K562 (cell line): ENCODE measurements at places on chromosomes 7 and 10.

GRCh38 chr7:47472444-47473157, 109.3 kb downstream of the TNS3 start:
- DNase-seq, result no peak

- DNase-seq, result no peak
Measured at GRCh38 chr10:70921285-70921684, 32.9 kb upstream of the PCBD1 start.

DNA sequence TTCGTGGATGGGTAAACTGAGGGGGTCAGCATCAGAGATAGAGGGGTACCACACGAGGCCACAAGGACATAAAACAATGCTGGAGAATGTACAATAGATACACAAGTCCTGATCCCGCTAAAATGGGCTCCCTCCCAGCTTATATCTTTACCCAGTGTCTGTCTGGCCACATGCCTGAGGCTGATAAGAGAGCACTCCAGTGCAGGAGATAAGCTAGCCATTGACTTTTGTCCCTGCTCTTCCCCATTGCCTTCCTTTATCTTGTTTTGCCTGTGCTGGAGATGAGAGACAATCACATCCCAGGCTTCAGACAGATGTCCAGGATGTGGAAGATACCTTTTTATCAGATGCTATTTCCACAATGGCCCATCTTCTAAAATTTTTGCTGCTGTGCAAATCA, 6.0 kb downstream of the GAD2 start:
- DNase-seq, result no peak

- DNase-seq, result no peak
Measured at GRCh38 chr7:99380823-99381663, 6.5 kb downstream of the ARPC1B start.

DNA sequence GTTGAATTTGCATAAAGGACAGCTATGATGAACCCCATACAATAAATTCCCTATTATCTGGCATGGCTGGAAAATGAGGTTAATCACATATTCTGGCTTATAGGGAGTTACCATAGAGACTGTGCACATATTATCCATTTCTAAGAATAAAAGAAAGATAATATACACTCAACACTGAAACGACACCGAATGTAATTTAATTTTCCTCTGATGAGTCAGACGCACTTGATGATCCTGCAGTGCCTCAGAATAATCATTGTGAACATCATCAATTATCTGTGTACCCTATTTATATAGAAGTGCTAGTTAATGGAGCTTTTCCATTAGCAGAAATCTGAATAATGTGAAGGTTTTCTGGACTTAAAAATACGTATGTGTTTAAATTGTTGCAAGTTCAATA, 60.2 kb downstream of the SGCE start:
- DNase-seq, result no peak

- no peak for DNase-seq
Measured at GRCh38 chr7:8035647-8036518, 67.3 kb downstream of the GLCCI1 start.

- DNase-seq, result no peak
Measured at GRCh38 chr10:95508730-95509129, 52.4 kb downstream of the SORBS1 start.

DNA sequence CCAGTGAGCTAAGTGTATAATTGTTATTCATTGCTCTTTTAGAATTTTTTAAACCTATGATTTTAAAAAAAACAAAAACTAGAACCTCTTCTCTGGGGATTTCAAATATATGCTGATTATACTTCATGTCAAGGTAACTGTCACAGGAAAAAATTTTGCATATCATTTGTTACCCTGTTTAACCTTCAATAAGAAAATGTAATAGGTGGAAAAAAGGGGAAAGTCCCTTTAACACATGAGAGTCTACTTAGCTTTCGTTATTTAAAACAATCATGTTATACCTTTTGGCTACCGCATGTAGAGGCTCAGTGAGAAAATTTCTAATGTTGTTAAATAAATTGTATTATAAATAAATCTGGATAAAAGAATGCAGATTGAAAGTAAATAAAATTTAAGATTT, 190.1 kb upstream of the AKR1E2 start:
- no peak for DNase-seq

DNA sequence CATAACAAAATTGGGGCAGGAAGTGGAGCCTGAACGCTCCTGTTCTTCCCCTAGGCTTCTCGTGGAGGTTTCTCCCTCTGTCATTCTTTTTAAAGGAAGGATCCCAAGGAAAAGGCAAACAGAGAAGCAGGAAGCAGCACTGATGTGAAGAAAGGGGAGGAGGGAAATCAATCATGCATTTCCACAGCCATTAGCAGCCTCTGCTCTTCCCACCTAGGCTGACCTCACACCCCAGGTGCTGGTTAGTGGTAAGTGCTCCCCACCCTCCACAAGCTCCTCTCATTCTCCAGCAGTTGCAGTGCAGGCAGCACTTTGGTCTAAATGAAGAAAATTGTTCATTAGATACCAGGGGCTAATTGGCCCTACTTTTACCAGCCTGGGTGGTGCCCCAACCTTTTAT, 2.6 kb downstream of the CRHR2 start:
- DNase-seq, result no peak

DNA sequence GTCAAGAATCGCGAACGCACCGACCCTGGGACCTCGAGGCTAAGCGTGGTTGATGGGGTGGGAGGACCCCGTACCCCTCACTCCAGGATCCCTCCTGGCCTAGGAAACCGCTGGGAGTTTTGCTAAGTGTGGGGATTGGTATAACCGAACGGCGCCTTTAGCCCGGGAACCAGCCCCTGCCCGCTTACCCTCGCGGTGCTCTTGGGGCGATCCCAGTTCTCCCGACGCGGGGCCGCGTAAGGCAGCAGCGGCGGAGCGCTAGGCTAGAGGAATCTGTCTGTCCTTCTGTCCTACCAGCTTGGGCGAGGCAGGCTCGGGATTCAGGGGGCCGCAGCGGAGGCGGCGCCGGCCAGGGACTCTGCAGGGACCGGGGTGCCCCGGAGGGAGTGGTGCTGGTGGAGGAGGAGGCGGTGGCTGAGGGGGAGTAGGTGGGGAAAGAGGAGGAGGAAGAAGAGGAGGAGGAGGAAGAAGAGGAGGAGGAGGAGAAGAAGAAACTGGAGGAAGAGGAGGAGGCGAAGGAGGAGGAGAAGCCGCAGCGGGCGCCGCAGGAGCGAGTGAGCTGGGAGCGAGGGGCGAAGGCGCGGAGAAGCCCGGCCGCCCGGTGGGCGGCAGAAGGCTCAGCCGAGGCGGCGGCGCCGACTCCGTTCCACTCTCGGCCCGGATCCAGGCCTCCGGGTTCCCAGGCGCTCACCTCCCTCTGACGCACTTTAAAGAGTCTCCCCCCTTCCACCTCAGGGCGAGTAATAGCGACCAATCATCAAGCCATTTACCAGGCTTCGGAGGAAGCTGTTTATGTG, 439 bp upstream of the EMX2 start:
- no peak for DNase-seq

- no peak for DNase-seq
Measured at GRCh38 chr10:74718208-74718607, 108.2 kb upstream of the KAT6B start.

DNA sequence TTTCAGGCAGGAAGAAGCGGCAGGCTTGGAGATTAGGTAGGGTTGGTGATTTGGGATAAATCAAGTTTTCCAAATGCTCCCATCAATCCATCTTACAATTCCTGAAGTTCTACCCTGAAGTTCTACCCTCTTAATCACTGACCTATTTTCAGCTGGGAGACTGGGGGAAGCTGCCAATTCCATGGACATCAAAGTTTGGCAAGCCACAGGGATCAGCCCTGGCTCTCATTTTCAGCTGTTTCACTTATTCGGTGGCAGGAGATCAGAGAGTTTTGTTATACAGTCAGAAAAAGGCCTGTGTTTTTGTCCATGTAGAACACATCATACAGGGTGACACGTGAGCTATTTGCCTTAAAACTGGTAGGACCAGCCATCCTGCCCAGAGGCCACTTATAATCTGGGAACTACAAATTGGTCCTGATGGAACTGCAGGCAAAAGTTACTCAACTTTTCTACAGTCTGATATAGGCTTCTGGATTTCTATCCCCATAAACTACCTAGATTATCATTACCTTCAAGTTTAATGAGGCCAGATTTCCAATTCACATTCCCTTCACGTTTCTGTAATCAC, 112.9 kb upstream of the ZNF746 start:
- DNase-seq, result no peak

GRCh38 chr10:70198696-70199466, 28.6 kb upstream of the SAR1A start:
- no peak for DNase-seq

DNA sequence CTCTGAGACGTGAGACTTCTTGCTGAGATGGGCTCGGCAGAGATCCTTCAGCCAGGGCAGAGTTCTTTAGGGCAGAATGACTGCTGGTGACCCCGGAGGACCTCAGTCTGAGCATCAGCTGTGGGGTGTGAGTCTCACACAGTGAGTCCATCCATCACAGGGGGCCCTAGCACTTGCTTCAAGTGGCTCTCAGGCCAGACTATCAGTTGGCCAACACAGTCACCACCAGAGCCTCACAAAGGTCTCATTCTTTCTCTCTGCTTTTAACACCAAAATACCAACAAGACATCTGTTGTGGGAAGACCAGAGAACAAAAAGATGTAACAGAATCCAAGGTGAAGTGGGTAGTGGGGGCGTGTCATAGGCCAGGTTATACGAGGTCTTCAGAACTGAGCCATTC, 345.6 kb upstream of the NRP1 start:
- no peak for DNase-seq

DNA sequence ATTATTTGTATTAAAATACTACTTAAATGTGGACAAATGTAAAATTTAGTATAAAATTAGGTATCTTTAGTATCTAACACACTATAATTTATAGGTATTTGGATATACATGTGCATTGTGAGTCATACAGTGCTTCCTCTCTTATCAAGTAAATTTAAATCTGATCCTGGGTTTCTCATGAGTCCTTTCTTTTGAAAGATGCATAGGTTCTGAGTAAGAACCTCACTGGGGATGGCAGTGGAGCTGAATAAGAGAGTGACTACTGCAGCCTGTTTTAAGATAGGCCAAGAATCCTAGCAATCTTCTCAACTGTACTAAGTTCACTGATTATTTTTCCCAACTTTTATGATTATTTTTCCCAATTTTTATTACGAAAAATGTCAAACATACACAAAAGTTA, 16.2 kb downstream of the CEP55 start:
- DNase-seq, result no peak

DNA sequence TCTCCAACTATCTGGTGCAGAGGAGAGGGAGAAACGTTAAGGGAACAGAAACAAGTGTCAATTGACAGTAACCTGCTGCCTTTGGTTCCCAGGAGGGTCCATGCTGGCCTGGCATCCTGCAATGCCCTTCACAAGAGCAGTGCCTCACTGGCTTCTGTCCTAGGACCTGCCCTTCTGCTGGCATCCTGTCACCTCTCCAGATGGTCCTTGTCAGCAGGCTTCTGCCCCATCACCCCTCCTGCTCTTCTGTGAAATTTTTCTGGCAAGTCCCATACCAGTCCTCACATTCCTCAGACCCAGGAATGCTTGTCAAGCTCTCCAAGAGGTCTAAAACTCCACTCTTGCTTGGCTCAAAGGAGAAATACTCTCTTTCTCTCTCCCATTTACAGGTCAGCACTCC, 34.2 kb downstream of the C10orf67 start:
- DNase-seq, result no peak

DNA sequence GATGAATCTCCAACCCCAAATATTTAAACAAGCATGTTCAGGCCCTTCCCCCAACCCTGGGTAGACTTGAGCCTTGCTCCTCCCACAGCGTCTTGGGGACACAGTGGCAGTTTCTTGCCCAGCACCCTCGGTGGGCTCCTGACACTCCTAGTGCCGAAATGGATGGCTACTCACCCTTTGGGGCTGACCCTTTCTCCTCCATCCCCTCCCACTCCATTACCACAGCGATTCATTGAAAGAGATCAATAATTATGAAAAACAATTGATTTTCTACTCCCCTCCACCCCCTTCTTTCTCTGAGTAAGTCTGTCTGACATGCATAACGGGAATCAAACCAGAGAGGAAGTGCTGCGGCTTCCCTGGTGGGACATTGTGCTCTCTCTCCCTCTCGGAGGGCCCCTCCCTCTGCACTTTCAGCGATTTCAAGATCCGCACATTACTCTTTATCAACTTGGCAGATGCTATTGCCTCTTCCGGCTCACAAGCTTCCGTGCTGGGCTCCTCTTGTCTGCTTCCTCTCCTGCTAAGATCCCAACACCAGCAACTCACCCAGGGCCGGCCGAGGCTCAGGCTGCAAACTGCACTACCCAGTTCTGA, 79.0 kb upstream of the PLXNA4 start:
- DNase-seq, result no peak

- no peak for DNase-seq
Measured at GRCh38 chr10:99965700-99966099, 44.0 kb downstream of the DNMBP start.

GRCh38 chr10:108911814-108912541, 1011.3 kb downstream of the XPNPEP1 start:
- DNase-seq, result no peak

DNA sequence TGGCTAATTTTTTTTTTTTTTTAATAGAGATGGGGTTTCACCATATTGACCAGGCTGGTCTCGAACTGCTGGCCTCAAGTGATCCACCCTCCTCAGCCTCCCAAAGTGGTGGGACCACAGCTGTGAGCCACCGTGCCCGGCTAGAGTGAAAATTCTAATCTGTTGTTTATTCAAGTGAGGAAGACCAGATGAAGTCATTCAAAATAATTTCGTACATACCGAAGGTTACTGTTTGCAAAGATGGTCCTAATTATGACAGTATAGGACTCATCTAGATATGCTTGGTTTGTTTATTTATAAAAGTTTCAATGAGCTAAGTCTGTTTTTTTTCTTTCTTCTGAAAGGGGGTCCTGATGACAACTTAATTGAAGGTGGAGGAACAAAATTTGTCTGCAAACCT, 376.8 kb downstream of the EXOC4 start:
- no peak for DNase-seq

GRCh38 chr10:51658000-51658399, 41.4 kb downstream of the CSTF2T start:
- DNase-seq, result no peak

DNA sequence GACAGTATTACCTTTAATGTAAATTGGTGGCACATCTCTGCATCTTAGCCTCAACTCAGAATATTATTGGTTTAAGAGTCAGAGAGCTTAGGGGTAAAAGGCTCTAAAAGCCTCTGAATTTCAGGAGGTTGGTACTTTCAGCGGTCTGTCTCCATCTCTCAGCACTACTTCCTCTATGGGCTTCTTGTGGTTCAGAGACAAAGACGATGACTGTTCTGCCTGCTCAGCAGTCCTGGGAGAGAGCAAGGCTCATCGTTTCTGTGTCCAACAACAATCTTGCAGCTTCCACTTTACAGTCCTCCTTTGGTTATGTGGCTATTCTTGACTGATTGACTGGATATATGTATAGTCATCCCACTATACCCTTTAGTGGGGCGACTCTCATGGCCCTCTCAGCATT, 394.7 kb downstream of the AUTS2 start:
- no peak for DNase-seq
